Stimulated activated CD4-positive, alpha-beta T cell treated with anti-CD3 and anti-CD28 coated beads, TNF-alpha, amount 100 ng/mL, for 24 hours (primary cell): ENCODE measurements at places on chromosomes 6 and 20.

GRCh38 chr6:268394-268935 is 23.8 kb upstream of the DUSP22 start:
- no peak for DNase-seq

- DNase-seq, result peak; percentile 54
Measured at GRCh38 chr6:33297956-33298772, 578 bp downstream of the RGL2 start.

- DNase-seq, result no peak
Measured at GRCh38 chr6:76166297-76166696, 93.8 kb upstream of the IMPG1 start.

DNA sequence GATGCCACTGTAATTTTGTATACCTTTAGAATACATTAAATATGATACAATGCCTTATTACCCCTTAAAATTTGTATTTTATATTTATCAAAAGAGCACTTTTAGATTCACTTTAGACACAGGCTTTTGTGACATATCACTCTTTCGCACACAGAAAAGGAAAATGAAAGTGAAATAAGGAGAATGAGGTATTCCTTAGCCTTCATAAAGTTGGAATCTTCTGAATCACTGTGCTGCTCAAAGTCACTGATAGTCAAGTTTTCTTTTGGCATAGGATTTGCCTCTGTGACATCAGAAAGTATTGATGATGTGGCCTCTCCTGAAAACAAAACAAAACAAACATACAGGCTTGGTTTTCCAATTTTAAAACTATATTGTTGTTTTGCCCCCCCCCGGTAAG is 1097.1 kb downstream of the KIF16B start:
- DNase-seq, result no peak

DNA sequence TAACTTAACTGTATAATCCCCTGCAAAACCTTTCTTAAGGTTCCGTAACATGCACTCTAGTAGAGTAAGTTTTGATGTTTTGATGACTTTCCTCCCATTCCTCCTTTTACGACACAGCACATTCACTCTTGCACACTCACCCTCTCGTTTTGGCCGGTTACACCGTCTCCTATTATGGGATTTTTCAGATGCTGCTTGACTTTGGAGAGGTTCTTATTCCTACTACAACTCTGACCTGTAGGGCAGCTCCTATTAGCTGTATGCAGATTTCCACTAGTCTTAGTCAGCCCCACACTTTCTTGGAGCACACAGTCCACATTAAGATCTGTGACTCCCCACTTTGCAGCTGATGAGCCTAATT is 223.7 kb upstream of the SYNCRIP start:
- DNase-seq, result no peak

- no peak for DNase-seq
Measured at GRCh38 chr20:7843613-7844012, 96.6 kb downstream of the HAO1 start.

GRCh38 chr6:135002974-135003703 is 51.5 kb downstream of the HBS1L start:
- no peak for DNase-seq

- DNase-seq, result no peak
Measured at GRCh38 chr6:100378576-100378975, 86.1 kb downstream of the SIM1 start.

DNA sequence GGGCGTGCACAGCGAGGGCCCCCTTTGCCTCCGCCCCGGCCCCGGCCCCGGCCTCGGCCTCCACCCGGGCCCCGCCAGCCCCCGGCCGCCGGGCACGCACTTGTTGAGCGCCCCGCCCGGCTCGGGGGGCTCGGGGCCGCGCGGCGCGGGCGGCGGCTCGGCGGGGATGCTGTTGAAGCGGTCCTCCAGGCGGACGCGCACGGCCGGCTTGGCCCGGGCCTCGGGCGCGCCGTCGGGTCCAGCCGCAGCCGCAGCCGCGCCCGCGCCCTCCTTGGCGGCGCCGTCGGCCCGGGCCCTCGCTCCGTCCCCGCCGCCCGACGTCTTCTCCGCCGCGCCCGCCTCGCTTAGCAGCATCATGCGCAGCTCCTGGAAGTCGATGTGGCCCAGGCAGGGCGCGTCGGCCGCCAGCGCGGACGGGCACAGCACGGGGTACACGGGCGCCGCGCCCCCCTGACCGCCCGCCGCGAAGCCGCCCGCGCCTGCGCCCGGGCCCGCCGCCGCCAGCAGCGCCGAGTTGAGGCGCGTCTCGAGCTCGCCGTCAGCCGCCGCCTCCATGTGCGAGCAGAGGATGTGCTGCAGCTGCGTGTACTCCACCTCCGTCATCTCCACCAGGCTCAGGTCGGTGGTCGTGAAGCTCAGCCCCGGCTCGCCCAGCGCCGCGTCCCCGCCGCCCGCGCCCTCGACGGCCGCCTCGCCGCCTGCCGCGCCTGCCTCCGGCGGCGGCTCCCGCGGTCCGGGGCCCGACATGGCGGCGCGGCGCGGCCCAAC is 514 bp downstream of the TCFL5 start:
- no peak for DNase-seq

DNA sequence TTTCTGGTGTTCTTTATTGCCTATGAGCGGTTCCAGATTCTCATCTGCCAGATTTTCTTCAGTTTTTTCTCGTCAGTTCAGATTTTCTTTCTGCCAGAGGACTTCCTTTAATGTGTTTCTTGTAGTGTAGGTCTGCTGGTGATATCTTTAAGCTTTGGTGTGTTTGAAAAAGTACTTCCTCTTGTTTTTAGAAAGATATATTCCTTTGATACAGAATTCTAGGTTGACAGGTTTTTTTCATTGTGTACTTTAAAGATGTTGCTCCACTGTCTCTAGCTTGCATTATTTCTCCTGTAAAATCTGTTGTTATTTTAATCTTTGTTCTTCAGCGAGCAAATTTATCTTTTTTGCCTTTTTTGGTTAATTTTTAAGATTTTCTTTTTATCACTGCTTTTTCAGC is 36.9 kb downstream of the ASXL1 start:
- no peak for DNase-seq

- DNase-seq, result no peak
Measured at GRCh38 chr6:77740380-77740779, 87.5 kb downstream of the MEI4 start.

DNA sequence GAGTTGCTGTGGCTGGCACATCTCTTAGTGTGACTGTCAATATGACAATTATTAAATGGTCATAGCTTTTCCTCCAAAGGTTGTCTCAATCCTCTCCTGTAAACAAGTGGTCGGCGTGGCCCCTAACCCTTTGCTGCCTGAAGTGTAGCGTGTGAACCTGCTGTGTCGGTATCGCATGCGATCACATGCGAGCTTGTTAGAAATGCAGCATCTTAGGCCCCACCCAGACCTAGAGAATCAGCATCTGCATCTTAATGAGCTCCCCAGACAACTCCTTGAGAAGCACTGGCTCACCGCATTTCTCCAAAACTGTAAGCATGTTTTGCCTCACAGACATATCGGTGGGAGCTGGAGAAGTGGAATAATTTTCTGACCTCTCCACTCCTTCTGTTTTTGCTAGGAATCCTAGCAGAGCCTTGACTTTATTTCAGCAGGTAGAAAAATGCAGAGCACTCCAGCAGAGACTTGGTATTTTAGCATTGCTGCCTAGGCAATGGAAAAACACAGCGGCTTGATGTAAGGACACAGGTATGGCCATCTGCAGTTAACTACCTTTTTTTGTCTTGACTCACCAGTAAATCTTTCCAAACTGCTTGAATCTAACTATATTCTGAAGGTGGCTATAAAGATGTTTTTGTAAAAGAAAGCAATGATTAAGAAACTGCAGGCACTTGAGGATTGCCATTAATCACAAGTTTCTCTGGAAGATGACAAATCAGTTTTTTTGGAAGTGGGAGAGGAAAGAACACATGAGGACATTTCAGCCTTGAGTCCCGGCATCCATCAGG is 67.6 kb downstream of the PSMG4 start:
- DNase-seq, result no peak

DNA sequence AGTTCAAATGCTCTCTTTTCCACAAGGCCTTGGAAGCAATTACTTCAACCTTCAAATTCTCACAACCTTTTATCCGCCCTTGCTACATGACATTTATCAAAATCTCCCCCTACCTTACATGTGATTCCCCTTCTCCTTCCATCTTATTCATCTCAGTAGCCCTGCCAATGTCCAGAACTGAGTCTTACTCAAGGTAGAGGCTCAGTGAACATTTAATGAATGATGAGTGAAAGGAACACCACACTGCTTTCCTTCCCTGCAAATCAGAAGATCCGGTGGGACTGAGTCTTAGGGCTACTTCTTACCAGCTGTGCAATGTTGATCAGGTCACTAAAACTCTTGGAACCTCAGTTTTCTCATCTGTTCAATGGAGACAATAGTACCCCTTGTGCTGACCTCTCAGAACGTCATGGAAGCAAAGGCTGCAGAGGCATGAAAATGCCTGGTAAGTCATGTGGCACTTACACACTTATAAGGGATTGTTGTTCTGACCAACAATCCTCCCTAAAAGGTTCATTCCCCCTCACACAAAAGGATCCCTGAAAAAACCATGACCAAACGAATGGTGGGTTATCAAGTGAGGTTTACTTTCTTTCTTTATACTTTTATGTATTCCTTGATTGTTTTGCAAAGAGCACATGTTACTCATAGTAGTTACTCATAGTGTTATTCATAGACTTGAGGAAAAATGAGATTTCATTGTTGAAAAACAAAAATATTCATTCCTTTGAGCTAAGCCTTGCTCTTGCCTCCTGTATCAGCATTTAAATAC is 6.5 kb downstream of the MDGA1 start:
- no peak for DNase-seq

DNA sequence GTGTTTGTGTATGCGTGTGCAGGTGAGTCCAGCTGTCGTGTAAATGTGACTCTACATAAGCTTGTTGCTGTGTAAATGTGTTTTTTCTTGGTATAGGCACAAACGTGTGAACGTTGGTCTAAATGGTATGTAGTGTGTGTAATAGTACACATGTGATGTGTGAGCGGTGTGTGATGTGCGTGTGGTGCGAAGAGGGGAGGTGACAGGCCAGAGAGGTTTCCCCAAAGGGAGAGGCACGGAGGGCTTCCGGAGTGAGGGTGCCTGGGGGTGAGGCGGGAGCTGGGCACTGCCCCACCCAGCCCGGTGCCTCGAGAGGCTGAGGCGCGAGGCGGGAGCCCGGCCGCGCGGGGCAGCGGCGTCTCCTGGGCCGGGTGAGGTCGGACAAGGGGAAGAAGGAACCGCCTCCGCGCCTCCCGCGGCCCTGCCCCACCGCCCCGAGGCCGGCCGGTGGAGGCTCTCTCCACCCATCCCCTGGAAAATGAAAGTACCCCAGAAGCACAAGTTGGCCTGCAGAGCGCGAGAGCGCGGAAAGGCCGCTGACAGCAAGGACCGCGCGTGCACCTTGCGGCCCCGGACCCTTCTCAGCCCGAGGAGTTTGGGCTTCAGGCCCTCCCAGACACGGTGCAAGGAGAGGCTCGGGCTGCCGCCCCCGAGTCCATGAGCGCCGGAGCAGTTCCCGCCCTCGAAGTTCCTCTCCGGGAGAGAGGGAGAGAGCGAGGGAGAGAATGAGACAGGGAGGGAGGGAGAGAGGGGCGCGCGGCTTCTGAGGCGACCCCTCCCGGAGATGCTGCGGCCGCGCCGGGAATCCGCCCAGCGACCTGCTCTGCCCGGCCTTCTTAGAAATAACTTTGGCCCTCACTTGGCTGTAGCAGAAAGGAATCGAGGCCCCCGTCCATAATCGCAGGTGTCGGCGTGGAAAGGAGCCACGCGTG is 43.2 kb upstream of the OSTM1 start:
- no peak for DNase-seq

DNA sequence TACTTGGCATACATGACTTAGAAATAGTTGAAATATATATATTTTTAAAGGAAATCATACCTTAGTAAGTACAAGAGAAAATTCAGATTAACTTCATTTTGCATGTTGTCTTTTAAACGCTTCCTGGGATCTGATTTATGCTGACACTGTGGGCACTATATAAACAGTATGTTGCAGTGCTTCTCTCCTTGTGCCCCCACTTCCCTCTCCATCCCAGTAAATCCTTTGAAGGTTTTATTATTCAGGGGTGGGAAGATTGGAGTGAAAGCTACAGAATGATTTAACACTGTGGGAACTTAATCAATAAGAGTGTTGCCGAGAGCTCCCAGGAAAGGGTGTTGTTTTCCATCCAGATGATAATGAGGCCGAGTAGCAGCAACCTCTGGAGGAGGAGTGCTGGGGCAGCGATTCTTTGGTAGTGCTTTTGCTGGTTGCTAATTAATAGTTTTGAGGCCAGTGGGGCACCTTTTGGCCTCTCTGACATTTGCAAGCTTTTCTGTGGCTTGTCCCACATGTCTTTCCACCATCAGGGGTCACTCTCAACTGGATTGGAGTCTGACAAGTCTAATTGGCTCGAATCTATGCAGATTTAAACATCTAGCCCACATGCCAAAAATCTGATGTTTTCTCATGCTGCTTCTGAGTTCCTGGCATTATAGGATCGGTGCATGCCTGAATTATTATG is 183.0 kb upstream of the MMS22L start:
- DNase-seq, result no peak
